Jurkat, Clone E6-1 (cell line): ENCODE measurements at places on chromosomes 1 and 21.
A peak's percentile ranks its signal among the peaks of the same experiment; 100 is the strongest.

GRCh38 chr1:23544444-23545389 is 13.7 kb upstream of the E2F2 start:
- DNase-seq: peak; percentile 76

GRCh38 chr1:67754526-67754920 is 69.5 kb downstream of the GADD45A start:
- DNase-seq: no peak

DNA sequence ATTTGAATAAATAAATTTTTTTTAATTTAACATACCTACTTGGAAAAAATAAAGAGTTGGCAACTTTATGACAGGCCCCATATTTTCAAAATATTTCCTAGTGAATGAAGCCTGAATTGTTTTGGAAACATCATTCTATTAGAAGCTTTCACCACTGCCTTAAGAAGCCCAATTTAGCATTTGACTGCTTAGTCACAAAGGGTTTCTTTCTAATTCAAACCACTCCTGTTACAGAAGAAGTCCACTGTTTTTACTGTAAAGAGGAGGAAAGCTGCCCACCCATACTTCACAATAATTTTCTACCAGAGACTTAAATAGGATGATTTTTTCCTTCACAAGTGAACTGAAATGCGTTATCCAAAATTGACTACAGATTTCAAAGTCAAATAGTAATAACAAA is 534.6 kb upstream of the PTBP2 start:
- DNase-seq: no peak

GRCh38 chr1:70915258-70916033 is 132.2 kb downstream of the PTGER3 start:
- DNase-seq: no peak

DNA sequence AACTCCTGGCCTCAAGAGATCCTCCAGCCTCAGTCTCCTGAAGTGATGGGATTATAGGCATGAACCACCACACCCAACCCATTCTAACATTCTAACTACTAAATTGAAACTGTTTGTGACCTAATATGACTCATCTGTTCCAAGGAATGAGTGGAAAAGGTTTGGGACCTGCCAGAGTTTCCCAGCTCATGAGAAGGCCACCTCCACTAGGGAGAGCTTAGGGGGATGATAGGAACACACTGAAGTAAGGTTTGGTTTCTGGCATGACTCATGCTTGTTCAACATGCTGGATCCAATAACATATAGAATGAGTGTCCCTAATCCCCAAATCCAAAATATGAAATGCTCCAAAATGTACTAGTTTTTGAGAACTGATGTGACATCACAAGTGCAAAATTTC is 18.9 kb upstream of the SCAF4 start:
- DNase-seq: no peak

- DNase-seq: no peak
Measured at GRCh38 chr1:187996780-187997179, 1168.0 kb downstream of the PLA2G4A start.

DNA sequence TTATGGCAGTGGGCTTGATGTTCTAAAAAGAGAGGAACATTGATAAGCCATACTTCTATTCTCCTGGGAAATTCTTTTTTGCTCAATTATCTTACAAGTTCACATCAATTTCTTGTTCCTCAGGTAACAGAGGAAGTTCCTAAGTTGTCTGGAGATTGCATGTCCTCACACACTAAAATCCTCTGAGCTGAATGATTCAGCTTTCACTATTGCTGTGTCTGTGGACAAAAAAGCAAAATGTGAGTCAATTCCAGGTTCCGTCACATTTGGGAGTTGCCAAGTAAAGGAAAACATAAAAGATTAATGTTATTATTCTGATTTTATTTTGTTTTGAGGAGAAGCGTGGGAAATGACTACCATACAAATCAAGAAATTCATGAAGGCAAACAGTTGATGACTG is 316.7 kb downstream of the CHRM3 start:
- no peak for DNase-seq
